SHP77 treated with DMSO at 0.1 percent for 48 hours (cell line): ENCODE measurements at places on chromosomes 1 and 21.
A peak's percentile ranks its signal among the peaks of the same experiment; 100 is the strongest.

- DNase-seq, result no peak
Measured at GRCh38 chr1:233614173-233614742, 352 bp downstream of the KCNK1 start.

DNA sequence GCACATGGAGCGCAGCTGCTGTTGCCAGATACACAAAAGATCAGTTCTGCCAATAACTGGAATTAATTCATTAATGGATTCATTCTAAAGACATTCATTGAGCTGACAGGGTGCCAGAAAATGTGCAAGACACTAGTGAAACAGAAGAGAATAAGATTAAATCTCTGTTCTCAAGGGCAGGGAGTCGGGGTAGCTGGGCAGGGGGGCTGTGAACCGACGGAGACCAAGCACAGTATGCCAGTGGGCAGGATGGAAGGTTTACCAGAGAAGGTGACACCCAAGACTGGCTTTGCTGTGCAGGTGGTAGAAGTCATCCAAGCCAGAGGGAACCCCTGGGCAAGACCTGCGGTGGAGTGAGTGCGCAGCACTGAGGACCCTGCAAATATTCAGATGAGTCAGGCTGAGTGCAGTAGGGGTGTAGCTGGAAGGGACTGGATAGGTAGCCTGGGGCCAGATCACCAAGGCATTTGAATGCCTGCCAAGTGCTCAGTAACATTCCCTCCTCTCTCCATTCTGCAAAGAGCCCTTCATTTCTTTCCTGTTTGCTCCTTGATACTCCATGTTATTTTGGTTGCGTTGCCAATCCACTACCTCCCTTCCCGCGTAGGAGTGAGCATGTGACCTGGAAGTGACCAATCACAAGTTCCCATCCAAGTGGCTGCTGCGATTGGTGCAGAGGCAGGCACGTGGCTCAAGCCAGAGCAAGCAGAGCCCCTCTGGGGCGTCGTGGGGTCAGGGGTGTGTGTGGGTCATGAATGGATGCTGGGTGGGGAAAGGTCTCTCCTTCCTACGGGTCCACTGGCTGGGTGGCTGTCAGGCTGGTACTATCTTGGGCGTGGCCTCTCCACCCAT is 413.1 kb downstream of the PTPRU start:
- DNase-seq, result peak; percentile 67

DNA sequence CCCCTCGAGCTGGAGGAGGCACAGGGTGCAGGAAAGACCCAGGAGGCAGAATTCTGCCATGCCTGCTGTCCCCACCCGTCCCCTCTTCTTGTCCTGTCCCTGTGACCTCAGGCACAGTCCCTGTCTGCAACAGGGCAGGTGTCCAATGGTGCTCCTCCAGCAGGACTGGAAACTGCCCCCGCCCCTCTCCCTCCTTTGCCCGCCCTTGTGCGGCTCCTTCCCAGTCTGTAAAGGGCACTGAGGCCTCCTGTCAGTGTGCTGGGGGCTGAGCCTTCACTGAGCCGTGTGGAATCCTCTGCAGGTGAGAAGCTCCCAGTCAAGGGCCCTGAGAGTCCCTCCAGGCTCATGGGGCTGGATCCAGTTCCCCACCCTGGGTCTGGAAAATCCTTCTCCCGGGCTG is 28.9 kb downstream of the PRDM16 start:
- no peak for DNase-seq

- no peak for DNase-seq
Measured at GRCh38 chr21:25081096-25081495, 526.2 kb downstream of the MRPL39 start.

- no peak for DNase-seq
Measured at GRCh38 chr1:35539824-35540261, 17.4 kb downstream of the KIAA0319L start.

DNA sequence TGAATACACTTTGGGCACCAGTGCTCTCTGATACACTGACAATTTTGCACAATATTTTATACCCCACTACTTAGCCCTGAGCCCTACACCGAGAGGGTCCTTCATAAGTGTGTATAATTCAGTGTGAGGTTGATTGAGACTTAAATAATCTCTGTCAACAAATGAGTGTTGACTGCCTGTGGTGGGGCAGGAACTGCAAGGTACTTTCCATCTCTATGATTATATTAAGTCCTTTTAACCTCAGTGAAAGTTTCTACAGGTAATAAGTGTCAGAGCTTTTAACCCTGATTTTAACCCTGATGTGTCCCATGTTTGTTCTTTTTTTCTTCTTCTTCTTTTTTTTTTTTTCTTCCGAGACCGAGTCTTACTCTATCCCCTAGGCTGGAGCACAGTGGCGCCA is 5.8 kb downstream of the CASQ1 start:
- DNase-seq, result no peak

- DNase-seq, result no peak
Measured at GRCh38 chr21:21606041-21606440, 607.8 kb downstream of the NCAM2 start.

DNA sequence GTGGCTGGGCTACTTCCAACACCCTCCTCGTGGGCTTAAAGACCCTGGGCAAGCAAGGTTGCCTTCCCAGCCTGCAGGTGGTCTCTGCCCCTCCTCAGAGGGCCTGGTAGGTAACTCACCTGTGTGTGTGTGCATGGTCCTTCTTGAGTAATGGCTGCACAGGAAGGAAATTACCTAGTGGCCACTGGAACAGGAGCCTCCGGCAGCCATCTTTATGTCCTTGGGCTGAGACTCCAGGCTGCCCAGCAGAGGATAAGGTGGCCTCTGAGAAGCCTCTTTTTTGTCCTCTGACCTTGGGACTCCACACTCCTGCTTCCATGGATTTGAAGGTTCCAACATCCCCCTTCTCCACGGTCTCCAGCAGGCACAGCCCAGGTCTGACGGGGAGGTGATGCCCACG is 20.0 kb downstream of the DRAXIN start:
- DNase-seq, result no peak

DNA sequence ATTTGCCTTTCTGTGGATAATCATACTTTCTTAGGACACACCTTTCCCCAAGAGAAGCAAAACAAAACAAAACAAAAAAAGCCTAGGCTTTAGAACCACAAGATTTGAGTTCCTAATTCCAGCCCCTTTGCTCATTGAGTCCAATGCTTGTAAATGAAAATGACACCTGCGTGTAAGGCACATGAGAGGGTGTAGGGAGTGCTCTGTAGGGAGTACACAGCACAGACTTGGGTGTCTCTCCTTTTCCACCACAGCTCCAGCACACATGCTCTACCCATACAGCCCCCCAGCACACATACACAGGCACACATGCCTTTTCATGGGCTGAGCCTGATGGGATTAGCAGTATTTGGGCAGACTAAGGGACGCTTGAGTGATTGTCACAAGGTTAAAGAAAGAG is 9.2 kb upstream of the NGF start:
- DNase-seq, result no peak
